ENCODE measurements at places on chromosomes 11 and 22.

- no peak for DNase-seq
Observed at GRCh38 chr11:30991802-30992512, 377.6 kb downstream of the DCDC1 start.

DNA sequence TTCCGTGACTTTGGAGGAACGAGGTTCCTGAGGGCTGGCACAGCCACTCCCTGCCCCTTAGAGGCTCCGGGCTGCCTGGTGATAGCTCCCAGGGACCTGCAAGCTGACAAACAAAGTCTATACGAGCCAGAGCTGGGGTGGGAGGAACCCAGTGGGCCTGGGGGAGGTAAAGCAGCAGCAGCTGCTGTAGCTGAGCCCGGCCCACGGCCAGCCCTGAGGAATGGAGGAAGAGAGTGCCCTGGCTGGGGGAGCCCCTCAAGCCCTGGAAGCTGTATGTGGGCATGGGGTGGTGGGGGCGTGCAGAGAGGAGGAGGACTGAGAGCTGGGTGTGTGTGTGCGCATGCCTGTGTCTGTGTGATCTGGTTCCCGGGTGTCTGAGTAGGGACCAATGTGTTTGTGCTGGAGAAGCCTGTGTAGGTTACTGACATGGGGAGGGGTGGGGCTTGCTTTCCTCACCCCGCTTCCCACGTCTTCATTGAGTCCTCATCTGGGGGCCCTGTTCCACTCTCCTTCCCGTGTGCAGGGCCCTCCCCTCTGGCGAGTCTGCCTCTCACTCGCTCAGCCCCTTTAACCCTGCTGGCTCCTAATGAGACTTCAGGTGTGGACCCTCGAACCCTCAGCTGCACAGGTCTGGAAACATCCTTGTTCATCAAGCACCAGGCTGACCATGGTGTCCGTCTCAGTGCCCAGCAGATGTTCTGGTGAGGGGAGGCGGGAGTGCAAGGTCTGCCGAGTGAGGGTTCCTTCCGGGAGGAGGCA, 10.8 kb downstream of the ST3GAL4 start:
- DNase-seq = no peak

- no peak for DNase-seq
Observed at GRCh38 chr11:44380009-44380313, 70.0 kb upstream of the ALX4 start.

GRCh38 chr11:129319201-129319600, 56.4 kb upstream of the BARX2 start:
- no peak for DNase-seq

DNA sequence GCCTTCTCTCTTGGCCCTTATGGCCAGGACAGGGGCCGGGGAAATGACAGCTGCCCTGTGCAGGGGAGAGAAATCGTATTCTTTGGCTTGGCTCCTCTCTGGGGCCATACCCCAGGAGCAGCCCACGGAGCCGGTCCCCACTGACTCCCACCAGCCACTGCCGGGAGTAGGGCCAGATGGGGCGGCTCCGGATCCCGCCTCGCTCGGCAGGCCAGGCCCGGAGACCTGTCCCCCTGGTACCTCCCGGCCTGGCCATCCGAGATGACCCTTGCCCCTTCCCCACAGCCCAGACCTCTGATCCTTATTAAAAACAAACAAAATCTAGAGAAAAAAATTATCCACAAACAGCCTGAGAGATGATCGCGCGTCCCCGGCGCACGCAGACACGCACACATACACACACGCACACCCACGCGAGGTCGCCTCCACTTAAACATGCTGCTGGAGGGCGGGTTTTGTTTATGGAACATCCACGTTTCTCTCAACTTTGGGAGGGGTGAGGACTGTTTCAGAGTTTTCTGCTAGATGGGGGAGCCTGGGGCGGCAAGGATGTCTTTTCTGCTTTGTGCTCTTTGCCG, 59.1 kb downstream of the IGLL1 start:
- DNase-seq = no peak

- DNase-seq = no peak
Observed at GRCh38 chr22:23402275-23403151, 177.6 kb downstream of the IGLL1 start.
